Stimulated activated CD8-positive, alpha-beta memory T cell treated with anti-CD3 and anti-CD28 coated beads, Interleukin-12 subunit alpha, Interleukin-12 subunit beta, amount 100 ng/mL, for 1 hour (primary cell): ENCODE measurements at places on chromosomes 1 and 21.

DNA sequence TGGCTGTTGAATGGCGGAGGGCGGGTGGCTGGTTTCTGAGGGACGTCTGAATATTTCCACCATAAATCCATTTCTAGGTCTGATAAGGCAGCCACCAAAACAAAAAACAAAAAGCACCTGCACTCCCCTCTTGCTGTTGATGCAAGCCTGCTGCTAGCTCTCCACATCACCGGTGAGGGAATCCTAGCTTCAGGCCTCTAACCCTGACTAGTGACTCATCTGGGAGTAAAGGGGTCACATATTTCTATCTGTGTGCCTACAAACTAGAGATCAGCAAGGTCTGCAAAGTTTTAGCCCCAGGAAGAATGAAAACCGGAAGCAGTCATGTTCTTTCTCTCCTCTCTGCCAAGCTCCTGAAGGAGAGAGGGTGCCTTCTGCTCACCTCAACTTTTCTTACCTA, 10.3 kb upstream of the ERMAP start:
- DNase-seq: no peak

GRCh38 chr1:162946701-162947100, 85.7 kb upstream of the CCDC190 start:
- no peak for DNase-seq

- no peak for DNase-seq
Observed at GRCh38 chr1:171904778-171905450, 63.6 kb downstream of the DNM3 start.

- no peak for DNase-seq
Observed at GRCh38 chr1:81493102-81493869, 307.4 kb upstream of the ADGRL2 start.

GRCh38 chr1:8915446-8915845, 30.2 kb upstream of the CA6 start:
- no peak for DNase-seq

- DNase-seq: no peak
Observed at GRCh38 chr1:4755301-4755845, 101.0 kb downstream of the AJAP1 start.

- no peak for DNase-seq
Observed at GRCh38 chr1:225349826-225350225, 78.0 kb downstream of the LBR start.

DNA sequence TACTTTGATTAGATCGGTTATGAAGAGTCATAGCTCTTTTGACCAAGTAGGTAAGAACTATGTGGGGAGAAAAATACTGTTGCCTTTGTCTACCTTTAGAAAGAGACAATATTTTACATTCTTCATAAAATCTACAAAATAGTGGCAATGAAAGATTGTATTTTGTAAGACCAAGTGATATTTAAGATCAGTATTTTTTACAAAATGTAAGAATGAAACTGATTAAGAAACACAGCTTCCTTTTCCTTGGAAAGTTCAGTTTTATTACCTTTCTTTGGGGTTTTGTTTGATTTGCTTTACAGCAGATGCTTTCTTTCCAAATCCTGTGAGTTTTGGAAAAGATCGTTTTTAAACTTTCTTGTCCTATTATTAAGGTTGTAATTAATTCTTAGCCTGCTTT, 69.8 kb downstream of the SLC35A3 start:
- DNase-seq: no peak

DNA sequence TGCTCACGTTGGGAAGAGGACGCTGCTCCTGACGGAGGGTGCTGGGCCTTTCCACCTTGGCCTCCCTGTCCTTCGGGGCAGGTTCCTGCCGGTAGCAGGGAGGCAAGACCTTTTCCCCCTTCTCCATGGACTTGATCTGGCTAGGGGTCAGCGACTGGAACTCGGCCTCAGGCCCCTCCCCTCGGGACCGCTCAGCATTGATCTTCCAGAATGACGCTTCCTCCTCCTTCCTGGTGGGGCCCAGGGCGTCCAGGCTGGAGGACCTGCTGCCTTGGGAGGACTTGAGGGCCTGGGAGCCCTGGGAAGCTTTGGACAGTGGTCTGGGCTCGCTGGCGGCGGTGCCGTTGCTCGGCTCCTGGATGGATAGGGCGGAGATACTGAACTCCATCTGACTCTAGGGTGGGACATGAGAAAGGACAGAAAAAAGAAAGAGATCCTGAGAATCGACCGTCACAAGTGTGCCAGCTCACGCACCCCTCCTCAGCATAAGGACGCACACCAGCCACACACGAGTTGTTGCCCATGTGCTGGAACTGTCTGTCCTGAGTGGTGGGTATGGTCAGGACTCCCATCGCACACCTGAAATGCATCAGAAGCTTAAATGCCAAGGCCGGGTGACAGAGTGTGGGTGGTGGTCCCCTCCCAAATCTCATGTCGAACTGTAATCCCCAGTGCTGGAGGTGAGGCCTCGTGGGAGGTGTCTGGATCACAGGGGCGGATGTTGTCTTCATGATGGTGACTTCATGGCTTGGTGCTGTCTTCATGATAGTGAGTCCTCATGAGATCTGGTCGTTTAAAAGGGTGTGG, 24.6 kb downstream of the C1orf198 start:
- DNase-seq: no peak

DNA sequence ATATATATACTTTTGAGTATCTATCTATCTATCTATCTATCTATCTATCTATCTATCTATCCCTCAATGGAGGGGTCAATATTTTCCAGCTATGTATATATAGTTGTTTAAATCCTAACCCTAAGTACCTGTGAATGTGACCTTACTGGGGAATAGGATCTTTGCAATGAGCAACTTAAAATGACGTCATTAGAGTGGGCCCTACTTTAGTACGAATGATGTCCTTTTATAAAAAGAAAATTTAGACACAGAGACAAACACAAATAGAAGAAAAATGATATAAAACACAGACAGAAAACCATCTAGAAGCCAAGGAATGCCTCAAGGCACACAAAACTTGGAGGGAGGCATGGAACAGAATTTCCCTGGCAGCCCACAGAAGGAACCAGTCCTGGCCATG, 2283.7 kb downstream of the NCAM2 start:
- DNase-seq: no peak

DNA sequence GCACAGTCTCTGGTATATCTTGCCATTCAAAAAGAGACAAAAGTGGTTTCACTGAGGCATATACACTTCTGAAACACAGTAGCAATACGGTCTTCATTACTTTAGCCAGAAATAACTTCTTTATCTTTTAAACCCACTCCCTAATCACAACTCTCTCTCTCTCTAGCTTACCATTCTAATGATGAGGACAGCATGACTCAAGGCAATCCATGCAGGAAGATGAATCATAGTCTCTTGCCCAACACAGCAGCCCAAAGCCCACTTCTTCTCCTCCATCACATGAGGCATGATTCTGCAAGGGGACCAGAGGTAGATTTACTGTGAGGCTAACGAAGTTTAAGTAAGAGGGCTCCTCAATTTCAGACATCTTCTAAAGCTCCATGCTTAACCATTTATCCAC, 285.0 kb upstream of the NR5A2 start:
- DNase-seq: no peak

- DNase-seq: no peak
Observed at GRCh38 chr21:37176716-37177115, 90.4 kb downstream of the VPS26C start.

GRCh38 chr1:203265541-203265940, 36.1 kb upstream of the CHIT1 start:
- DNase-seq: no peak

DNA sequence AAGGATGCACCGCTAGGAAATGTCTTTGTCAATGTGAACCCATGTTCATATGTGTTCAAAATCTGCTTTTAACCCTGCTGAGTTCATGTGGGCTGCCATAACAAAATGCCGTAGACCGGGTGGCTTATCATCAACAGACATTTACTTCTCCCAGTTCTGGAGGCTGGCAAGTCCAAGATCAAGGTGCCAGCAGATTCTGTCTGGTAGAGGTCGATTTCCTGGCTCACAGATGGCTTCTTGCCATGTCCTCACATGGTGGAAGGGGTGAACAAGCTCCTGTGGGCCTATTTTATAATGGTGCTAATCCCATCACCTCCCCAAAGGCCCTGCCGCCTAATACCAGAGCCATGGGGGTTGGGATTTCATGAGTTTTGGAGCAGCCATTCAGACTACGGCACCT, 4.6 kb upstream of the CDCP2 start:
- DNase-seq: no peak

- DNase-seq: no peak
Observed at GRCh38 chr1:40064797-40065499, 24.4 kb downstream of the CAP1 start.

DNA sequence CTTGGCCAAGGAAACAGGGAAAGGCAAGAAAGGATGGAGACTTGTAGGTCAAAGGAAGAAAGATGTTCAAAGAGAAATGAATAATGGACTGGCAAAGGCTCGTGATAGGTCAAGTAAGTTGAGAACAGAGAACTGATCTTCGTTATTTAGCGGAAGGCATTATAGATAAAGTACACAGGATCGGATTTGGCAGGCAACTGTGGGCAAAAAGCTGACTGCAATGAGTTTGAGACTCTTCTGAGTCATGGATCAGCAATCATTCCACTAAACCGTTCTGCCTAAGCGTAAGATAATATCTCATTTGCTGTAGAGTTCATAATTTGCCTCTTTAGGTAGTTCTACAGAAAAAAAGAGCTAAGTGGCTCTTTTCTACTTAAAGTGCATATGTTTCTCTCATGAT, 34.1 kb downstream of the KRTAP21-3 start:
- DNase-seq: no peak

- DNase-seq: no peak
Observed at GRCh38 chr21:37799211-37800056, 116.8 kb downstream of the KCNJ6 start.

DNA sequence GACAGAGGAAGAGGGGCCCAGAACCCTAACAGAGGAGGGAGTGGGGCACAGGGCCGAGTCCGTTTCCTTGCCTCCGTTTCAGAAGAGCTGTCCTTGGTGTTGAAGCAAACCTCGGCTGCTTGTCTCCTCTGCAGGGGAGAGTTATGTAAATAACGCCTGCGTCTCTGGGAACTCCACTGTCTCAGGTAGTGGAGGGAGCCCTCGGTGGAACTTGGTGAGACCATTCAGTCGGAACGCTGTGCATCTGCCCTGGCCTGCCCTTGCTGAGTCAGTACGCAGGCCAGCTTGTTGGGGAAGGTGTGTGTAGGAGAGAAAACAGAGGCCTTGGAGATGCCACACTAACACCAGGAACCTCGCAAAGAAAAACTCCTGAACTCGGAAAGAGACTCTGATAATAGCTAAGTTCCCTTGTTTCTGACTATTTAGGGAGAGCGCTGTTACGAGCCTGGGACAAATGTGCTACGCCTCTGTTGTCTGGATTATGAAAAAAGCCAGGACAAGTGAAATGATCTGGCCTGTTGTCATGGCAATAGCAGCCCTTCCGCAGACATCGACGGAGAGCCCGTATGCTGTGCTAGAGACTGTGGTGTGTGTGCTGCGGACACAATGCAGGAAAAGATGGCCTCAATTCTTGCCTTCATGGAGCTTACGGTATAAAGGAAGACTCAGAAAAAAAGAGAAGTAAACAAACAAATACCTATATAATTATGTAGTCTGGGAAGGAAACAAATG, 94.6 kb upstream of the AKT3 start:
- no peak for DNase-seq

DNA sequence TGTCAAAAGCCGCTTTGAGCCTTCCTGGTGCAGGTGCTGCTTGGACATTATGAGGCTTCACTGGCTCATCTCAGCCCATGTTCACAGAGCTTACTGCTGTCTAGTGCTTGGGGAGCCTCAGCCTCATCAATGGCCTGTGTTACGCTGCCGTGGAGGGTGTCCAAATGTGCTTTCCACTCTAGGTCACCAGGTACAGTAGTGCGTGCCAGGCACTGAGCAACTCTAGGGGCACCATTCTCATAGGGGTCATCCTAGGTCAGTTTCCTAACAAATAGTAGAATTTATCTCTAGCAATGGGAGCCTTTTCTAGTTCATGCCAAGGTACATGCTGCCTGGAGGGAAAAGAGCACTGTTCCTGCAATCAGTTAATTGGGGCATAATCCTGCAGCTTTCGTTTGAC, 193.8 kb downstream of the DYRK1A start:
- DNase-seq: no peak

GRCh38 chr1:17629460-17629859, 90.0 kb downstream of the ARHGEF10L start:
- no peak for DNase-seq

DNA sequence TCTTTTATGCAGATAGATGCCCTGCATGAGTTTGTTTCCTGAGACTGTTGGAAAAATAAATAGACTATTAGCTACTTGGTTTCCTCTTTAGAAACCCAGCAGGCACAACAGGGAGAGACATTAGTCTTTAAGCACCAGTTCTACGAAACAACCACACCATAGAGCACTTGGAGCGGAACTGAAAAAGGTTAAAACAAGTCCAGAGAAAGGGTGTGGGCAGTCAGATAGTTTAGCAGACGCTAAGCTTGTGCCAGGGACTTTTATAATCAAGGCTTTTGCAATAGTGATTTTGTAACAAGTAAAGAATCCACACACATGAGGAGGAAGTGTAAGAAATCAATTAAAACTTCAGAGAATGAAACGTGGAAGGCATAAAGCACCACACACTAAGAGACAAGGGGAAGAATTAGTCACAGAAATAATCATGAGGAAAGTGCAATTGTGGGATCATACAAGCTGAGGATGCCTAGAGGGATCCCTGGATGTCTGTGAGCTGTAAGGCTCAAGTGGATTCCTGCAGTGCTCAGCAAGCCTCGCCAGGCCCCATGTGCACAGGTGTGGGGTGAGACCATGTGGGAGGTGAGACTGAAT, 37.8 kb upstream of the TLR5 start:
- DNase-seq: no peak

GRCh38 chr1:101219924-101220870, 16.6 kb upstream of the S1PR1 start:
- no peak for DNase-seq
